ENCODE measurements at places on chromosomes 1 and 21.

- no peak for DNase-seq
Measured at GRCh38 chr1:17867470-17867869, 112.3 kb downstream of the ACTL8 start.

DNA sequence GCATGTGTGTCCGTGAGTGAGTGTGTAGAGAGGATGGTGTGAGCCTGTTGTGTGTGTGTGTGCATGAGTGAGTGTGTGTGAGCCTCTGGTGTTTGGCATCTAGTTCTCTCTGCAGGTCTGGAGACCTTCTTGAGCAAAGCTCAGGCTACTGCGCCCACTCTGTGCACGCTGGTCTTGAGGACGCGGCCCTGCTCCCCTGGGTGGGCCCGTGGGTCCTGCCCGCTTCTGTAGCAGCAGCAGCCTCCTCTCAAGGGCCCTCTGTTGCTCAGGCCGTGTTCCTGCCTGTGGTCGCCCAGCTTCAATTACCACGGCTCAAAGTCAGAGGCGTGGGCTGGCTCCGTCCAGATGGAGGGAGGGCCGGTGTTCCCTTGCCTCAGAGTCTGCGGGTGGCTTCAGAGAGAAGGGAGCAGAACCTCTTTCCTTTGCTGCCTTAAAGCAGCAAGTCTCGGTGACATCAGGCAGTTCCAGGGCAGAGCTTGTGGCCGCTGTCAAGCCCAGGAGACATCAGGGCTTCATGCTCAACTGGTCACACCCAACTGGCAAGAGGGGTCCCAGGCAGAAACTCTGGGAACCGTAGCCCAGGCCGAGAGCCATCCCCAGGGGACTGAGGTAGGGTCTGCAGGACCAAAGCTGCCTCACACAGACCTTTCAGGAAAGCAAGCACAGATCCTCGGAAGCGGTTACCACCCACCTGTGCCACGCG is 270.6 kb upstream of the VAMP3 start:
- DNase-seq: no peak

DNA sequence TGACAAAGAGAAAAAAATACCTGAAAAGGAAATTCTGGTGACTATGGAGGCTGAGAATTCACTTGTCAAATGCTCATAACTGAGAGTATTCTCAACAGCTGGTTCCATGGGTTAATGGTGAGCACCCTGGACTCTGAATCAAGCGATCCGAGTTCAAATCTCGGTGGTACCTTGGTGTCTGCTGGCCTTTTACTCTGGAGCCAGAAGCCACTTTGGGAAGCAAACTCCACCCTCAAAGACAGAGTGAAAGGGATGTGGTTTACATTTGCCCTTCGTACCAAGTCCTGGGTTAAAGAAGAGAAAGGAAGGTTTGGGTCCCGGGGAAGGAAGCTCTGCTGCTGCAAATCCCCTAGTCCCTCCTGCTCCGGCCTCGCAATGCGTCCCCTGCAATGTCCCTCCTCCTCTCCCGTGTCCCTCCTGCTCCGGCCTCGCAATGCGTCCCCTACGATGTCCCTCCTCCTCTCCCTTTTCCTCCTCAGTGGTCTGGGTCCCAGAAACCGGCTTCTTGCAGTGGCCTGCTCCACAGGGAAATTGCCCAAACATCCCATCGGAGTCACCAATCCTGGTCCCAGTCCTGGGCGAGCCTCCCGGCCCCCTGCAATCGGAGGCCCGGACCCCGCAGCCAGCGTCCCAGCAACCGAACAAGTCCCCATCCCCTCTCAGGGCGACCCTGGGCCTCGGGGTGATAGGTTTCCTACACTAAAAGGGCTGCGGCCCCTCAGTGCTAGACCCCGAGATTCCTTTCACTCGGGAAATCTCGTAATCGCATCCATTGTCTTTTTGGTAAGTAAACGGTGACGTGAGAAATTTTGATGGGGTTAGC is 129.4 kb downstream of the PPIAL4G start:
- DNase-seq: no peak

GRCh38 chr1:40898431-40898901 is 36.3 kb upstream of the CITED4 start:
- DNase-seq: no peak

DNA sequence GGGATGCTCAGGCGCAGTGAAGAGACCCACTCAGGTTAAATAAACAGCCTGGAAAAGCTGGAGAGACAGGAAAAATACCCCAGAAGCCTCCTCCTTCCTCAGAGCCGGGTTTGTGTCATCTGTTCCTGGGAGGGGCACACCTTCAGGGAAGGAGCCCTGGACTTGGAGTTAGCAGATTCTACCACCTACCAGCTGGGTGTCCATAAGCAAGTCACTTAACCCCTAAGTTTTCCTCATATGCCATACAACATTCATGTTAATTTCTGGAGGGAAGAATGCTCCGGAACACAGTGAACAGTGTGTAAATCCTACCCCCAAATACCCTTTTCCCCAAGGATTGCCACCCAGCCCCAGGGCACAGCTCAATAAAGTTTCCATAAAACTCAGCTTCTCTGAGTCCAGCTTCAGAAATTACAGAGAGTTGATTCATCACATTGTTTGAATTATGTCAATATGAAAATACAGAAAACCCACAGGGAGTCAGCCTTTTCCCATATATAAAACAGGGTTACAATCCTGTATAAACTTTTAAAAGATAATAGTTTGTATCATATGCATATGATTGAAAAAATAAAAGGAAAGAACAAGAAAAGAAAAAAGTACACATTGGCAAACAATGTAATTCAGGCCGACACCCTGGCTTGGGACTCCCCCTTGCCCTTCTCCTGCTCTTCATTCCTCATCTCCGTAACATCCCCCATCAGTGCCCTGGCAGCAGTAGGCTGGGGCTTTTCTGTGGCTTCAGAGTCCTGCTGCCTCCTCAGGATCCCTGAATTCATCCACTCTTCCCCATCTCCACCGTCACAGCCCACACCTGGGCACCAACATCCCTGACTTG is 291.8 kb upstream of the USP24 start:
- no peak for DNase-seq

DNA sequence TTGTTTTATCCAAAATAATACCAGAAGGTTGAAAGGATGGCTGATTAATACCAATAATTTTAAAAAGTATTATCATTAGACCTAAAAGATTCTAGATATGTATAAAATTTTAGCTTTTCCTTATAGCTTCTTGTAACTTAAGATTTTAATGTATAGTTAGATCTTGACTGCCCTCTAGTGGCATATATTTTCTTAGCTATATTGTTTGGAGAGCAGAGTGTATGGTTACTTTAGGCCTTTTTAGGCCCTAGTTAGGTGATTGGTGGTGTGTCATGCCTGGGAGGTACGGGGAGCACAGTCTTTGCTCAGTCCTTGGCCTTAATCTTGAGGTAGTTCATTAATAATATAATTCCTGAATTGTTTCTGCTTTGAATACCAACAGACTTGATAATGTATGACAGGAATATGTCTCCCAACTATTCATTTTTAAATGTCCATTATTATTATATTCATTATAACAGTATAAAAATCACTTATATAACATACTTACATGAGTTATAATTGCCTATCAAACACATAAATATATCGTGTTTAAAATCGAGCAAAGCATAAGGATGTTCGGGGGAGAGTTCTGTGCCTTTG is 328.4 kb downstream of the ZP4 start:
- no peak for DNase-seq

- DNase-seq: no peak
Measured at GRCh38 chr21:44987886-44988606, 48.2 kb downstream of the SLX9 start.

DNA sequence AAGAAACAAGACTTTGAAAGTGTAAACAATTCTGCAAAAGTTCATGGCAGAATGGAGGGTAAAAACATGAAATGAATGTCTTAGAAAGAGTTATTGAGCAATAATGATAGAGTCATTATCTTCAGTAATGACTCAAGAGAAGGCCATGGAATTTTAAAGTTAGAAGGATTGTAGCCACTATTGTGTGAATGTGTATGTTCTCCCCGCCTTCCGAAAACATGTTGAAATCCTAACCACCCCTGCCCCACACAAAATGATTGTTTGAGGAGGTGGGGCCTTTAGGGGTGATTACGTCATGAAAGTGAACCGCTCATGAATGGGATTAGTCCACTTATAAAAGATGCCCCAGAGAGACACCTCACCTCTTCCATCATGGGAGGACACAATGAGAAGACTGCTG is 93.8 kb upstream of the CCDC190 start:
- DNase-seq: no peak

DNA sequence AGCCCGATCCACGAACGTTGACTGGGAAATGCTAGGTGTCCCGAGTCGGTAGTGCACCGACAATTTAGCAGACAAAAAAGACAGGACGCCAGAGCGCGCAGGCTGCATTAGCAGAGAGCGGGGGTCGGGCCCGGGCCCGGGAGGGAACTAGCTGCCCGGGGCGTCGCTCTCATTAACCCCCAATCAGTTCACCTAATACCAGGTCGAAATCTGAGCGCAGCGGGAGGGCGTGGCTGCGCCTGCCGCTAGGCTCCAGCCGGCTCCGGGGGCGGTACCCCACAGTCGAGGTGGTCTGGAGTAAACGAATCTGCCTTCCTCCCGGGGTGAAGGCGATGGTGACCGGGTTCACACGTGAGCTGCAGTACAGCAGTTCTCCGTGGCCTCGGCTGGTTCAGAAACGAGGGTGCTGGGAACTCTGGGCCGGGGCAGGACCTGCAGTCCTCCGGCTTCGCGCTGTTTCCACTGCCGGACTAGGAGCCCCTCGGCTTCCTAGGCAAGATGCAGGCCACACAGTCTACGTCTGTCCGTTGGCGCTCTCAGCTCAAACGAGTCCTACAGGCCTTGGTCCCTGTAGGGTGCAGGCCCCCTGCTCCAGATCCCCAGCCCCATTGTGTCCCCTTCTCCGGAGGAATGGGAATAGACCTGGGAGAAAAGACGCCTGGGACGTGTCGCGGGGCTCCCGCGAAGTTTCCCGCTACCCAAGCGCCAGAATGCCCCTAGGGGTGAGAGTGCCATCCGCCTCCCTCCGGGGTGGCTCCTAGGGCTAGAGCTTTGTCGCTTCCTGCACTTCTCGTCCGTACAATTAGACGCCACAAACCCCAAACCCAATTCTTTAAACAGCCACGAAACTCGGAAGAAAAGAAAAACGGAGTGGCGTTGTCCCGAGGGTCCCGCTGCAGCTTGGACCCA is 2.0 kb downstream of the GFI1 start:
- DNase-seq: no peak

GRCh38 chr1:205513774-205514173 is 9.3 kb downstream of the CDK18 start:
- DNase-seq: no peak

GRCh38 chr21:44397431-44398031 is 44.1 kb downstream of the TRPM2 start:
- DNase-seq: no peak

Measured in caudate nucleus (tissue), 63 donors.